T-helper 22 cell (primary cell): ENCODE measurements at places on chromosomes 1 and 21.

GRCh38 chr1:155316922-155317321 is 3.8 kb upstream of the RUSC1 start:
- no peak for DNase-seq

DNA sequence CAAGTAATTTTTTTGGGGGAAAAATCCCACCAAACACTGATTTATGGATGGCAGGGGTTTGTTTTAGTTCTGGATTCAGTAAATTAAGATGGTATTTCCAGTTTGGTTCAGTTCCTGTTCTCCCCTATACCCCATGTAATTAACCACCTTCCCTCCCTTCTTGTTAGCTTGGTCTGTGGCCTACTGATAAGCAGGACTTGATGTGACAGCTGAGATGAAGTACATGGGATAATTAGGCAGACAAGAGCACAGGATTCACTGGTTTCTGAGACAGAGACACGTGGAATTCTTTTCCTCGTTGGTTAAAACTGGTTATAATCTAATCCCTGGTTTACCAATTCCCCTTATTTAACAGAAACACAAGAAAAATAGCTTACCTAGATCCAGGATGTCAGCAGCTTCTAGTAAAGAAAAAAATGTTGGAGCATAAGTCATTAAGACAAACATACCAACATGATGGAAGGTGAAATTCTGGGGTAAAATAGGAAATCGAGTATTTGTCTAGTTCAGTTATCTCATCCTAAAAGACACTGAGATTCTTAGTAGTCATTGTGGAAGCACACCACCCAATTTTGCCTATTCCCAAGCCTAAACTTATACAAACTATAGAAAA is 81.5 kb downstream of the SCMH1 start:
- no peak for DNase-seq

DNA sequence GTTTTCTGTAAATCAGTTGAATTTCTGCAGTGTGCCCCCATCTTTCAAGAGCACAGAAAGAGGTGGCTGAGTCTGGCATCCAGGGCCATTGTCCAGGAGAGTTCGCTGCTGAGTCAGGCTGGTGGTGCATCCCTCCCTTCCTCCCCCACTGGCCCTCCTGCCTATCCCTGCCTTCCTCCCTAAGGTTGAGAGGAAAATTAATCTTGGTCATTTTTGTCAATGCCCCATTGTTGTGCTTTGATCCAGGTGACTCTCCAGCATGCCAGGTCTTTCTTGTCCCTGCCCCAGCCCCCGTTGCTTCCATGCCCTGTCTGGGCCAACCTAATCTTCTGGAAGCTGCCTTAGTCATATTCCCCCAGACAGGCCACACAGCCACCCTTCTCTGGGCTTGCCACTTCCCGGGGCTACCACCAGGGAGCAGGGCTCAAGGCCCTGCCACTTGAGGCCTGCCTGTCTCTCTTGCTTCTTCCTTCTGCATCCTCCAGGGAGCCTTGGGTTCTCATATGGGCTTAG is 26.6 kb downstream of the PROK1 start:
- no peak for DNase-seq

GRCh38 chr1:234918961-234919761 is 209.5 kb downstream of the TOMM20 start:
- DNase-seq, result no peak

- no peak for DNase-seq
Observed at GRCh38 chr1:181623850-181624249, 140.5 kb downstream of the CACNA1E start.

DNA sequence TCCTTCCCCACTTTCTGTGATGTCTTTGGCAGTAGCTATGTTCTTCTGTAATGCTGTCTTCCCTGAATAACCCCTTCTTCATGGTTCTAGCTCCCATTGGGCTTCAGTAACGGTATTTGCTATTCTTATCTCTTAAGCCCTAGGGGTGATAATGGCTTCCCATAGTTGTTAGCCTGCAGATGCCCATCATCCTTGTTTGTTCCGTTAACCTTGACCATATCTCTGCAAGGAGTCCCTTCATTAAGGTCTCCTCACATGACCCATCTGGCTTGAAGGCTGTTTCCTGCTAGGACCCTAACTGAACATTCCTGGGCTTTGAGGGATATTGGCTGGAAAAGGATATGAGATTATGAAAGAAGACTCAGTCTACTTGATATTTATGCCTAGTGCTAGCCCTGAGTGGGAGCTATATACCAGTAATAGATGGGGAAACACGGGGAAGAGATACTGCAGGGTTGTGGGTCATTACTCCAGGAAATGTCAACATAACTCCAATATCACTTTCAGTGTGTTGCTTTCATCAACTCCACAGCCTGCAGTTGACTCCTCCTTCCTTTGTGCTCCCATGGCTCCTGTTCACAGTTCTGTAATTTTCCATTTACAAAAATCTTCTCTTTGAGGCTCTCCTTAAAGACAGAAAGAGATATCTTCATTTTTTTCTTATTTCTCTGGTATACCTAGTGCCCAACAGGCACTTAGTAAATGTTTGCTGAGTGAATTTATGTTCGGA is 2.5 kb downstream of the MR1 start:
- DNase-seq, result no peak

GRCh38 chr21:37087188-37087587 is 14.1 kb downstream of the TTC3 start:
- no peak for DNase-seq

DNA sequence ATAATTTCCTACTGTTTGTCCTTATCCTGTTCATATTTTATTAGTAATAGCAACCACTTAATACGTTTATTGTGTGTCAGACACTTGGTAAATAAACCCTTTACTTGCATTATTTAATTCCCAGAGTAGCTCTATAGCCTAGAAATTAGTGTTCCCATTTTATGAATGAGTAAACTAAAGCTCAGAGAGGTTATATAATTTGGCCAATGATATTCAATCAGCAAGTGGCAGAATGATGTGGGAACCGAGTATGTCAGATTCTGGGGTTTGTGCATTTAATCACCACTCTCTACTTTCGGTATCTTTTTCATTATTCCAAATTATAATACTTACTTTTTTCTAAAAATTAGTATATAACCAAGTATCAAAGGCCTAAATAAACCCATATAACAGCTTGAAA is 6.6 kb upstream of the ARPC5 start:
- no peak for DNase-seq

DNA sequence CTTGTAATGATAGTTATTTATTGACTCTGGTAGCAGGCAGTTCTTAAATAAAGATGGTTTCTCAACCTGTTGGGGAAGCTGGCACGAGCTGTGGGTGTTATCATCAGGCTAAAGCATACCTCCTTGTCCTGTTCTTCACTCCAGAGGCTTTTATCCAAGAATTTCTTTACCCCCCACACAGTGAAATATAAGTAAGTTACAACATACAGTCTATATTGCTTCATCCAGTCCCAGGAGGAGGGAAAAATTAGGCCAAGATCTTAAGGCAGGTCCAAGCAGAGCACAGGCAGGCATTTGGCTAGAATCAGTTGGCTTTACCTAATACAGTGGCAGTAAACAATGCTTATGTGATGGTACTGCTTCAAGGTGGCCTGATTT is 6.3 kb downstream of the TMEM81 start:
- no peak for DNase-seq

DNA sequence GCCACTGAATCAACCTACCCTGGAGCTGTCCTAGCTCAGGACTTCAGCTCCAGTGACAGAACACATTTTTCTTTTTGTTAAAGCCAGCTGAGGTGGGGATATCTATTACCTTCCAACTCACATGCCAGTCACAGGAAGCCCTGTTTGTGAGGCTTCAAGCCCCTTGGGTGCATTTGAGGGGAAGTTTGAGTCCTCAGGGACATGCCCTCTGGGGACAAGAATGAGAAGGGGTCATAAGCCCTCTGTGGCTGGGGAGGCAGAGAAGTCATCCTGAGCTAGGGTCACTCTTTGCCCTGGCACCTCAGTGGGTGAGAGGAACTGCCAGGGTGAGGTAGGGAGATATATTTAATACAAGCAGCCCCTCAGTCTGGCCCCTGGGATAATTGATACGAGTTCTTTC is 33.5 kb upstream of the CLDN14 start:
- no peak for DNase-seq

GRCh38 chr1:240497908-240498307 is 114.0 kb downstream of the GREM2 start:
- DNase-seq, result no peak

- DNase-seq, result no peak
Observed at GRCh38 chr1:14494911-14495310, 103.6 kb upstream of the KAZN start.

- DNase-seq, result no peak
Observed at GRCh38 chr1:27084107-27084506, 70.8 kb downstream of the SLC9A1 start.

DNA sequence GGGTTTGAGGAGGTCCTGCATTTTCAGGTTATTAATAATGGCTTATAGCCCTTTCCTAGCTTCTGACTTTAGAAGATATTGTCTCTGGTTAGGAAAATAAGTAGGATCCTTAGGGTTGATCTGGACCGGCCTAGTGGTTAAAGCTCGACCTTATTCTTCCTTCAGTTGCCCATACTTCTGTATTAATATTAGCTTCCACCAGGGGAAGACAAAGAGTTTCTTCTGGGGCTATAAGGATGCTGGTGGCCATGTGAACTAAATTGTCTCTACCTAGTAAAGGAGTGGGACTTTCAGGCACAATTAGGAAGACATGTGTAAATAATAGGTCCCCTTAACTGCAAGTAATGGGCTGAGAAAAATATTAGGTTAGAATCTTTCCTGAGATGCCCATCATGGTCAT is 20.6 kb upstream of the FCGR2A start:
- DNase-seq, result no peak

GRCh38 chr1:53014791-53015507 is 47.1 kb upstream of the PODN start:
- DNase-seq, result peak; percentile 73

DNA sequence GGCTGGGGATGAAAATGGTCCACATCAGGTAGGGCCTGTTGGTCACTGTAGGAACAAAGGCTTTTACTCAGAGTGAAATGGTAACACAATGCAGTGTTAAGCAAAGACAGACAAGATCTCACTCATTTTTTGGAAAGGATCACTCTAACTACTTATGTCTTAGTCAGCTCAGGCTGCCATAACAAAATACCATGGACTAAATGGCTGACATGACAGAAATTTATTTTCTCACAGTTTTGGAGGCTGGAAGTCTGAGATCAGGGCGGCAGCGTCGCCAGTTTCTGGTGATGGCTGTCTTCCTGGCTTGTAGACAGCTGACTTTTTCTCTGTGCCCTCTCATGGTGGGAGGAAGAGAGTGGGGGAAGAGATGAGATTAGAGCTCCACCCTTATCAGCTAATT is 10.2 kb upstream of the MAGI3 start:
- DNase-seq, result no peak

GRCh38 chr1:183840140-183840539 is 35.2 kb downstream of the RGL1 start:
- DNase-seq, result no peak

- no peak for DNase-seq
Observed at GRCh38 chr1:245353411-245353810, 198.6 kb downstream of the KIF26B start.

GRCh38 chr1:229363723-229364122 is 20.9 kb upstream of the CCSAP start:
- no peak for DNase-seq

- DNase-seq, result no peak
Observed at GRCh38 chr1:111270771-111271463, 19.7 kb upstream of the CHIA start.

DNA sequence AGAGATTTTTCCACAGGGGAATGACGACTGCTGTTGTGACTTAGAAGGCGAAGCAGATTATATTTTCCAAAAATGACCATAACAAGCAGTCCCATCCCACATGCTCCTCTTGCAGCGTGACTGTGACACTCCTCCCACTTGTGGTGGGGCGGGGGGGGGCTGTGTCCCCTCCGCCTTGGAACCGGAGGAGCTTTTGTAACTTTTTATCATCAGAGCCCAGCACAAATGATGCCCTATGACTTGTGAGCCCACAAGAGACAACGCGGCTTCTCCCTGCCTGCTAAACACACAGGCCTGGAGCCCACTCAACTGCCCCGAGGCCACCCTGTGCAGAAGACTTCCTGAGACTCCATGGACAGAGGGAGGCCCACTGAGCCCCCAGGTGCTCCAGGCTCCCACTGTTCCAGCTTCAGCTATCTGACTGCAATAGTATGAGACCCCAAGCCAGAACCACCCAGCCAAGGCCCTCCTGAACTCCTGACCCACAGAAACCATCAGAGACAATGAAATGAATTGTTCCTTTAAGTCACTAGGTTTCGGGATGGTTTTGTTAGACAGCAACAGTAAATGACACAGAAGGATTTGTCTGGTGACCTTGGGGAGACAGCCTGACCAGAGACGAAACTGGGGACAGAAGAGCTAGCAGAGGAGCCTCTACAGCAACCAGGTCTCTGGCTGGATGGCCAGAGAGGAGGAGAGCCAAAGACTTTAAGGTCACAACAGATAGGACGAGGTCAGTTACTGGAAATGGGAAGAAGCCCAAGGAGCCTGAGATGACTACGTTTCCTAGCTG is 58.8 kb downstream of the CAPZB start:
- no peak for DNase-seq

- DNase-seq, result no peak
Observed at GRCh38 chr21:23874271-23874670, 1733.0 kb downstream of the MRPL39 start.

- DNase-seq, result no peak
Observed at GRCh38 chr1:29789910-29790247, 553.6 kb downstream of the PTPRU start.

GRCh38 chr1:15426492-15427279 is 11.6 kb upstream of the CTRC start:
- no peak for DNase-seq

DNA sequence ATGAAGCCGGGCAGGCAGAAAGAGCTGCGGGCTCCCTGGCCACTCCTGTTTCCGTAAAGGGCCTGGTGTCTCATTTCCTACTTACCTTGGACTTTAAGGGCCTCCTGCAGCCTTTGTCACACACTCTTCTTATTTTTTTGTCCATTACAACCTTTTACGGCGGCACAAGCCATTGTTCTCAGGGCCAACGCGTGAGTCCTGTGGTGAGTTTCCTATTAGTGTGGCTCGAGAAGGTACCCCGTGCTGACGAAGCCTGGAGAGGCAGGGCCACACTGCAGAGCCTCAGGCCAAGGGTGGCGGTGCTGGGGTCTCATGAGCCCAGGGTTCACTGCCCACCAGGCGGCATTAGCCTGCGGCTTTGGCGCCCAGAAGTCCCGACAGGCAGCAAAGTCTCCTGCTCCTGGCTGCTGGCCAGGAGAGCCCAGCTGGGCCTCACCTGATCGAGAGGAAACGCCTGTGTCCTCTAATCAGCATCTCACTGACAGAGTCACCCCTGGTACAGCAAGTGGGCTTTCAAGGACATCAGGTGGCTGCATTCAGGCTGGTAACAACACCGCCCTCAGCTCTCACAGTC is 62.0 kb downstream of the SIK1 start:
- no peak for DNase-seq
